ENCODE measurements at places on chromosomes 1 and 21.

- no peak for DNase-seq
Measured at GRCh38 chr1:35377555-35377954, 109.0 kb downstream of the ZMYM4 start.

GRCh38 chr21:33608559-33608958, 20.1 kb upstream of the DONSON start:
- no peak for DNase-seq

DNA sequence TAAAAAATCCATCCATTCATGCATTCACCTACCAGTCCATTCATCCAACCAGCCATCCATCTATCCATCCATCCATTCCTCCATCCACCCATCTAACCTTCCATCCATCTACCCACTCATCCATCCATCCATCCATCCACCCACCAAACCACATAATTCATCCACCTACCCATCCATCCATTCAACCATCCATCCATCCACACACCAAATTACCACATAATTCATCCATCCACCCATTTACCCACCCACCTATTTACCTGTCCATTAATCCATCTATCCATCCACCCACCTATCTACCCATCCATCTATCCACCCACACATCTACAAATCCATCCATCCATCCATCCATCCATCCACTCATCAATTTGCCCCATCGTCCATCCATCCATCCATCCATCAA, 71.4 kb downstream of the CLIC6 start:
- DNase-seq: no peak

GRCh38 chr1:235075048-235075776, 53.4 kb downstream of the TOMM20 start:
- no peak for DNase-seq

DNA sequence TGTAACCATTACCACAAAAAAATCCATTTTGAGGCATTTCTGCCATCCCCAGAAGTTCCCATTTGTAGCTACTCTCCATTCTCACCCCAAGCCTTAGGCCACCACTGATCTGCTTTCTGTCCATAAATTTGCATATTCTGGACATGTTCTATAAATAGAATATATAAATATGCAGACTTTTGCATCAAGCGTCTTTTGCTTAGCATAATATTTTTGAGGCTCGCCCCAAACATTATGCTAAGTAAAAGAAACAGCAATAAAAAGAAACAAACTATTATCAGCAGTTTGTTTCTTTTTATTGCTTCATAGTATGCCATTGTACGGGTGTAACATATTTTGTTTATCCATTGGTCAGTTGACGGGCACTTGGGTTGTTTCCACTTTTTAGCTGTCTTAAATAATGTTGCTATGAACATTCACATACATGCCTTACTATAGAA, 7.9 kb downstream of the TFAP2E start:
- no peak for DNase-seq

DNA sequence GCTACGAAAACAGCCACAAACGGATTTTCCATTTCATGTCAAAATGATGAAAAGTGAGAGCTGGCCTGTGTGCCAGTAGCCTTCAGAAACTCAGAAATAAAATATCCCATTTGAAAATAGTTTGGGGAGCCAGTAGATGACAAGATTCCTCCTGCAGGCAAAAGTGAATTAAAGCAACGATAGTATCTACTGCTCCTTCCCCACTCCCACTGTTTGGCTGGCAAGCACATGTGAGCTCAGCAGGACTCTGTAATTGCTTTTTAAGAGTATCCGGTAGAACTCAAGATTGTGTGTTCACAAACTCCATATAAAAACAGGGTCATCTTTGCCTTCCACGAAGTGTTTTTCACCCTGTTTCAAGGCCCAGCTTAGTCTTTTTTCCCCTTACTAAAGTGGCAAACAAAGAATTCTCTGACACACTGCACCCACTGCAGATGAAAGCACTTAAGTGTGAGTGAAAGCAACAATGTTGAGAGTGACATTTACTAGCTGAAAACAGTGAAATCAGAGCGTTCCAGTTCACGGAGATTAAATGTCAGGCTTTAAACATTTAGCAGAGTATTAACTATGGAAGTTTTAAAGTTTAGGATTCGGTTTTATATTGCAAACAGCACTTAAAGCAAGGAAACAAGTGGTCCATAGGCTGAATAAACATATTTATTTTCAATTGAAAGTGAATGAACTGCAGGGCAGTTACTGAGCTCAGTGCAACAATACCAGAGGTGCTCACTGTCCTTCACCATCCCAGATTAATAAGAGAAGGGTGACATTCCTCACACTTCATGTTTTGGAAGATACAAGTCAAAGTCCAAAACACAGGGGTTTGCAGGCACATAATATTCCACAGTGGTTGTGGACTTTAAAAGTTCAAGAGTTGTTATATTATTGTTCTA, 70.0 kb downstream of the ALG14 start:
- DNase-seq: no peak

GRCh38 chr1:15158506-15159165, 5.1 kb downstream of the TMEM51 start:
- no peak for DNase-seq

GRCh38 chr1:230501242-230501641, 75.1 kb upstream of the PGBD5 start:
- DNase-seq: no peak

DNA sequence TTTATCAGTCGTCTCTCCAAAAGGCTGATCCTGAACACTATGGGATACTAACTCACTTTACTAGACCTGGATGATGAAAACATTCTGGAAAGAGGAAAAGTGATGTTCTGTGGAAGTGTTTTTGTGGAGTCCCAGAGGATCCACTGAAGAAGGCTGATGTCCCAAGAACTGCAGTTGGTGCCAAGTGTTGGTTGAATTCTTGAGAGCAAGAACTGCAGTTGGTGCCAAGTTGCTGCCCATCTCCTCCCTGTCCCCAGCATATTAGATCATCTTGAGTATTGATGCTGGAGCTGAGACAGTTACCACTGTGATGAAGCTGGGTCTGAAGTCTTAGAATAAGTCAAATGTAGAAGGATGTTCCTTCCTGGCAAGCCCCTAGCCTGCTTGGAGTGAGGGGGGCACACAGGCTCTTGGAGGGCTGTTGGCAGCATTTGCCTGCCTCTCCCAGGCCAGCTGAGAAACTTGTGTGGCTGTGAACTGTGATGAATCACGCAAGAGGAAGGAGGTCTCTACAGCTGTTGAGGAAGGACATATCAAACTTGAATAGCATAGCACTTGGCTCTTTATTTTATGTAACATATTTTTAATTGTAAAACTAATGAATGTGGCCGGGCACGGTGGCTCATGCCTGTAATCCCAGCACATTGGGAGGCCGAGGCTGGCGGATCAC, 48.1 kb downstream of the DNAJC6 start:
- DNase-seq: no peak

GRCh38 chr1:79982211-79982610, 975.7 kb upstream of the ADGRL4 start:
- no peak for DNase-seq

DNA sequence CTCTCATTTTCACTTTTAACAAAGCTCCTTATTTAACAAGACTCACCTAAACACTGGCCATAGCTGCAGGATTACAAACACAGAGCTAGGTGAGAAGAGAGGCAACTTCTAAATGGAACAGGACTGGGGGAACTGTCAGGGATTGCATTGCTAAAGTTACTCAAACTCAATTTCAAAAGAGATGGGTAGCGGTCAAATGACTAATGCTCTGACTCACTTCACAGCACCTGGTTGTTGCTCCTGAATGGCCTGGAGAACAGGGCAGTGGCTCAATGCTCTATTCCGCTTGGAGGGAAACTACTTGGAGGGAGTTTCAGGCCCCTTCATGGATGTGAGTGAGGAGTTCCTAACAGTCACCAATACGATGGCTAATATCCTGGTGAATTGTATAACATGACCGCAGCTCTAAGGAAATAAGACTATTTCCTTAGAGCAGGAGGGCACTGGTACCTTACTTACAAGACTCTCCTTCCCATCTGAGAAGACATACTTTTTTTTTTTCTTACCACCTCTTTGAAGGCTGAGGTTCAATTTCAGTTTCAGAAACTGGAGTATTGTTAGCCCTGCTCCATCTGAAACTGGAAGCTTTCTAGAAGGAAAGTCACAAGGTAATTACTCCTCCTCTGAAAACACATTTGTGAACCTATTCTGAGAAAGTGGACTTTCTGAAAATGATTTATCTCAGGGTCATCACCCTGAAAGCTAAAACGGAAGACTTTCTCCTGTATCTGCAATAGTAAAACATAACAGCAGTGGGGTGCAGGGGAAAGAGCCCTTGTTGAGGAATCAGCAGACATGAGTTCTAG, 9.5 kb downstream of the DPT start:
- no peak for DNase-seq

- DNase-seq: no peak
Measured at GRCh38 chr1:176904057-176904751, 260.3 kb downstream of the ASTN1 start.

DNA sequence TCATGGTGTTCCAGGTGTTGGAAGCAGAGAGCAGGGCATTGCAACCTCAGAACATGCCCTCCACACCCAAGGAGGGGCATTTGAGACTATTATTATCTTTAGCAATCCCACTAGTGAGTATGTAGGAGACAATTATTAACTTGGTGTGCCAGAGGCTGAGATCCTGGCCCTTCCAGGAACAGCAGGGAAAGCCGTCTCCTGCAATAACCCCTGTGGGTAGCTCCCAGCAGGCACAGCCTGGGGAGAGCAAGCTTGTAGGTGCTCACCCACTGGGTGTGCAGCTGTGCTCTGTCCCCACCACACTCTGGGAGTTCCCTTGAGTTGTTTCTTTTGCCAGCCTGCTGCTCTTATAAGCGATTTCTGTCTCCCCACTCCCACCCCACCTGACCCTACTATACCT, 10.3 kb downstream of the CFAP107 start:
- DNase-seq: no peak

- no peak for DNase-seq
Measured at GRCh38 chr21:30194701-30195299, 21.1 kb downstream of the CLDN8 start.

- DNase-seq: no peak
Measured at GRCh38 chr1:4175566-4176405, 275.7 kb upstream of the C1orf174 start.

- DNase-seq: no peak
Measured at GRCh38 chr1:17696417-17697301, 58.5 kb upstream of the ACTL8 start.

GRCh38 chr1:9649769-9650168, 1.8 kb upstream of the PIK3CD start:
- DNase-seq: no peak

DNA sequence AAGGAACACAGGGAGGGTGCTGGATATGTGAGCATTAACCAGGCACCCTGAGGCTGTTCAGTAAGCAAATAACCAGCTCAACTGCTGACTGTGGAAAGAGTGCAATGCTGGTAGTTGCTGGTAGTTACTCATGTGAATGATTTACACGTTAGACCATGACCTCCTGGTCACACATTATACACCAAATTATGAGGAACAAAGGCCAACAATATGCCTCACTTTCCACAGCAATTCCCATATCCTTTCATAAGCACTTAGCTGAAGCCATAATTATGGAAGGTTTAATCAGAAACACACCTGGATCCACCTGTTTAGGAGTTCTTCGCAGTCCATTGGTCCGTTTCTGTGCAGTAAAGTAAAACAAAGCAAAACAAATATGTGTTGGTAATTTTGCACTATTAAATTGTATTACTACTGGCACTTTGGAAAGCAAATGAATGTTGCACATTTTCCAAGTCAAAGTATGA, 281.8 kb downstream of the VAV3 start:
- no peak for DNase-seq

GRCh38 chr1:6300342-6301048, 39.6 kb upstream of the GPR153 start:
- DNase-seq: no peak

GRCh38 chr21:15848634-15849560, 119.1 kb downstream of the USP25 start:
- no peak for DNase-seq

DNA sequence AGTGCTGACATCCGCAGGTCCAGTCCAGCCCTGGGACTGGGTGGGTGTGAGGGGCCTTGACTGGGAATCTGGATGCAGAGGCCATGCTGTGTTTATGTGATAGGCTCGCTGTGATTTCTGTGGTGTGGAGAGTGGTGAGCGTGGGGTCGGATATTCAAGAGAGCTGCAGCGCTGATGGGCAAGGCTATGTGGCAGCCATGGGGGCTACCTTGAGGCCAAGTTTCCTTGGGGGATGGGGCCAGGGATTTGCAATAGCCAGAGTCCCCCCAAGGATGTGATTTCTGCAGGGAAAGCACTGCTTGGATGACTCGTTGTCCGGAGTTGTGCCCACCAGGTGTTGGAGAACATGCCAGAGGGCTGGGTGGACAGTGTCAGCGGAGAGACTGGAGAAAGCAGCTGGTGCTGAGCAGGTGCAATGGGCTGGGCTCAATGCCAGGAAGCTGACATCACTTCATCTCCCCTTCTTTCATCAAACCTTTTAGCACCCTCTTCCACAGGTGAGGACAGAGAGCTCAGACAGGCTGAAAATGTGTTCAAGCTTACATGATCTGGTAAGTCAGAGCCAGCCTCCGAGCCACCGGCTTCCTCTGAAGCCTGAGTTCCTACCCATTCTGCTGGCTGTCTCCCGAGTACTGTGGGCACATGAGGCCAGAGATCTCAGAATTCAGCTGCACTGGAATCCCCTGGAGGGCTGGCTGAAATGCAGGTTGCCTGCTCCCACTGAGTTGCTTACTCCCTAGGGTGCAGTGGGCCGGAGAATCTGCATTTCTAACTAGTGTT, 132.9 kb downstream of the RHOU start:
- DNase-seq: no peak

DNA sequence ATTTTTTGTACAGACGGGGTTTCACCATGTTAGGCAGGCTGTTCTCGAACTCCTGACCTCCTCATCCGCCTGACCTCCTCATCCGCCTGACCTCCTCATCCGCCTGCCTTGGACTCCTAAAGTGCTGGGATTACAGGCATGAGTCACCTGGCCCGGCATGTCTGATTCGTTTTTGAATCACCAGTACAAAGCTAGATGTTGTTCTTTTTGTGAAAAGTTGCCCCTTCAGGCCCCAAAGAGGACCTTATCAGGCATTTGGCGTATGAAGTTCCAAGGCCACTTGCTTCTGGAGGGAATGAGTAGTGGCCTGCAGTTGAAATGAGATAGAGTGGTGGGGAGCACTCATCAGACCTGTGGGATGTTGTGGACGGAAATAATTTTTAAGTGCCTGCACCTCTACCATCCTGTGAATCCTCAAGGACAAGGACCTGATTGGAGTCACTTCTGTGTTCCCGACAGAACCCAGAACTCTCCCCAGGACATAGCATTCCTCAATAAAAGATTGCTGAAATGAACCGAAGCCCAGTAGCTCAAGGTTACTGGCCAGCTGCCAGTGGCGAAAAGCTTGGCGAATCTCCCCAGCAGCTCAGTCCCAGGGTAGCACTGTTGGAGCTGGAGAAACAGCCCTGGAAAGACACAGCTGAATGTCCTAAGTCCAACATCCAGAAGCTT, 50.1 kb downstream of the NDUFS5 start:
- no peak for DNase-seq

GRCh38 chr1:231584117-231584516, 42.5 kb upstream of the DISC1 start:
- no peak for DNase-seq

- DNase-seq: no peak
Measured at GRCh38 chr1:165858364-165858823, 31.0 kb downstream of the UCK2 start.

- no peak for DNase-seq
Measured at GRCh38 chr1:93426181-93426580, 21.7 kb upstream of the FNBP1L start.
